ENCODE measurements at places on chromosomes 2 and 18.

DNA sequence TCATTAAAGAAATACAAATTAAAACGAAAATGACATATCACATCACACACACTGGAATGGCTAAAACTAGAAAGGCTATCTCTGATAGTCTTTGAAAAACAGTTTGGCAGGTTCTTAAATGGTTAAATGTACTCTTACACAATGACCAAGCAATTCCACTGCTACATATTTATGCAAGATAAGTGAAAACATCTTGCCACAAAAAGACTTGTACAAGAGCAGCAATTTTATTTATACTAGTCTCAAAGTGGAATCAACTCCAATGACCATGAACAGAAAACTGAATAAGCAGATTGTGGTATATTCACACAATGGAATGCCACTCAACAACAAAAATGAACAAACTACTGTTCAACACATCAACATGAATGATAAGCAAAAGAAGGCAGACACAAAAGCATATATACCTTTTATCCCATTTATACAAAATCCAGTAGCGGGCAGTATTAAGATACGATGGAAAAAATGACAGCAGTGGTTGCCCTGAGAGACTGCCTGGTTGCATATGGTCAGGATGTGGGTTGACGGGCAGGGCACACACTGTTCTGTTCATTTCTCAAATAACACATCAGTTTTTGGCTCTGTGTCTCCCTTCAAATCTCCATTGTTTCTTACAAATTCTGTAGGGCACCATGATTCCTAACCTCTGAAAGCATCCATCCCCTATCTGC lies 25.4 kb downstream of the SP100 start:
- no peak for DNase-seq

DNA sequence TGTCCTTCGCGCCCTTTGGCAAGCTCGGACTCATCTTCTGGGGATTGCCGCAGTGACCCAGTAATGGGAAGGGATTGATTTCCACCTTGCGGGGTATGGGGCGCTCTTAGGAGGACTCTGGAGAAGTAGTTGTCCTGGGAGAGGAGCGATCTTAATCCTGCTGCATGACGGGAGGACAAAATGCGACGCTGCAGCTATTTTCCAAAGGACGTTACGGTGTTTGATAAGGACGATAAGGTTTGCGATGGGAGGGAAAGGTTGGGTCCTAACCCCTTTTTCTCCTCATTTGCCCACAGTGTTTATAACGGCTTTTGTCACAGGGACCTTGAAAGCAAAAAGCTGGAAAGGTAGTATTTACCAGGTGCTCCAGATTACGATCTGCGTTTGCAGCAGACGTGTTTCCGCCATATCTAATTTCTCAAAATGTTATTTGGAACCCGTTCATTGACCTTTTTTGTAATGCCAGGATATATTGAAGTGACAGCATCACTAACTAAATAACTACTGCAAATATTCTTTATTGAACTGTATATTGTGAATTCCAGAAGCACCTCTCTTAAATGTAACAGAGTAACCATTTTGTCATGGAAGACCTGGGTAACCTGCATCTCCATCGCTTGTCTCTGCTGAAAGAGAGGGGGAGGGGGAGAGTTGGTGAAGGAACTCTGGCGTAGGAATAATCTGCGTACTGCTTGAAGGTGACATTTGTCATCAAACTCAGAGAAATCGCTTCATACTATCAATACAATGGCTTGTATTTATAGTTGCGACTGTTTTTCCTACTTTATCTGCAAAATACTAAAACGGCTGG lies 590 bp downstream of the MDH1 start:
- DNase-seq, result no peak

- DNase-seq, result no peak
Measured at GRCh38 chr2:68216454-68217310, 35.6 kb downstream of the PPP3R1 start.

- DNase-seq, result no peak
Measured at GRCh38 chr2:27381577-27382181, 1.1 kb upstream of the ZNF513 start.

DNA sequence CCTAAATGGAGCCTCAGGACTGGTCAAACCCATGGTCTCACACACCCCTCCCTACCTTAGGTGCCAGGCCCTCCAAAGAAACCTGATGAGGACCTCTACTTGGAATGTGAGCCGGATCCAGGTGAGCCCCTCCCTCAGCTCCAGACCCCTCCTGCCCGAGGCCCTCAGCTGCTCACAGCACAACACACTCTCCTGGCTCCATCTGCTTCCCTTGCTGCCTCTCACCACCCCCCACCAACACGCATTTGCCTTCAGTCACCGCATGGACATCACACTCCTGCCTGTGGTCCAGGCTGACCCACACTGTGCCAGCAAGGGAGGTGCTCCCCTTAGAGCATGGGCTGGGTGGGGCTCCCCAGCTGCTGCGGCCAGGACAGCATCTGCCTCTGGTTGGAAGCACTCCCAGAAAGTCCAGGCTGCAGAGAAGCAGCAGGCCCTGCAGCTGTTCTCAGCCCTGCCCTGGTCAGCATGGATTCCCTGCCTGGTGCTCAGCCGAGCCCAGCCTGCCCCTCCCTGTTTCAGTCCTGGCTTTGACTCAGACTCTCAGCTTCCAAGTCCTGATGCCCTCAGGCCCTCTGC lies 15.1 kb downstream of the SH2D6 start:
- peak; percentile 89 for DNase-seq

DNA sequence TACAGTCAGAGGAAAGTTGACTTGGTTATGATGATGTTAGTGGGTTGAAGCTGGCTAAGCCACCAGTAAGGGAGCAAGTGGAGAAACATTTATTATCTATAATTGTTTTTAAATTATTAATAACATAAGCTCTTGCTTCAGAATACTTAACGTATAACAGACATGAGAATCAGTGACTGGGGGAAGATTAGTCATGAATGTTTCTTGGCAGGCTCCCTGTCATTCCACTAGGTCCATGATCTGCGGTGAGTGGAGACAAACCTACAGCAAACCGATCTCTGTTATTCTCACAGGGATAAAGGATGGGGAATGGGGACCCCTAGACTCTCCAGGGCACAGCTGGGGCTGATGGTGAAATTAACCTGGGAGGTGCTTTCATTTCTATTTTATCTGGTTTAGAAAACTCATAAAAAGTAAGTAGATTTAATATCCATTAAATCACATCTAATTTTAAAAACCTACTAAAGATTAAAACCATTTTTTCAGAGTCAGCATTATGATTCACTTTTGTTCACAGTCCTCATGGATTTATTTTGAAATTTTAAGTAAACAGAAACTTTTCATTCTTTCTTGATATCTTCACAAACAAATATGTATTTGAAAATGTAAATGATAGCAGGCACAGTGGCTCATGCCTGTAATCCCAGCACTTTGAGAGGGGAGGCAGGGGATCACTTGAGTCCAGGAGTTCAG lies 420.3 kb downstream of the PTPRM start:
- DNase-seq, result no peak

- DNase-seq, result no peak
Measured at GRCh38 chr2:7190587-7191324, 273.5 kb downstream of the RNF144A start.

DNA sequence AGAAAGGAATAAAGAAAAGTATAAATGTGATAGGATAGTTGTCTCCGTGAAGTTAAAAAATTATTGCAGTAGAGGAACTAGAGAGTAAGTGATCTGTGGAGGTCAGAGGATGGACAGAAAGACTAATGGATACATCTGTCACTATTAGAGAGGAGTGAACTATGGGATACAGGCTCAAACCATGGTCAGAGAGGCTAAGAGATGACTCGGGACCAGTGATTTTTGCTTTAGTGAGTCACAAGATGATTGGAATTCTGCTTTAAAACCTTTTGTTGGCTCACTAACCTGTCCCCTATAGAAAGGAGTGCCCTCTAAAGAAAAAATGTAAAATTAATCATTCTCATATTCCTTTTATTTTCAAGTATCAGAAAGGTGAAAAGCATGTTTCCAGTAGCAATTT lies 30.3 kb downstream of the ALMS1 start:
- no peak for DNase-seq

- no peak for DNase-seq
Measured at GRCh38 chr2:217838409-217838831, 164.4 kb downstream of the TNS1 start.

DNA sequence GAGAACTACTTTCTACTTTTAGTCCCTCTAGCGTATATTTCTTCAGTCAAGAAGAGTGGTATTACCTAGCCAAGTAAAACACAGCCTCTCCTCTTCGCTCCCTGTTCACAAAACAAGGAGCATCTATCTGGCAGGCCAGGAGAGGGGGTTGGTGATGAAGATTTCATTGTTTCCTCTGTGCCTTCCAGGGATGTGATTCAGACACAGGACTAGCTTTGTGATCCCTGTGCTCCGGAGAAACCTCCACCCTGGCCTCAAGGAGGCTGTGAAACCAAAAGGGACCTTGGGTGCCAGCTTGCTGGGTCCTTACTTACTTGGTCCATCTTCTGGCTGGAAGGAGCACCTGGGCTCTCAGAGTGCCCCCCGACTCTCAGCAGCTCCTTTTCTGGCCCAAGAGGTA lies 5.7 kb downstream of the RHOB start:
- DNase-seq, result no peak

- no peak for DNase-seq
Measured at GRCh38 chr2:134512734-134513464, 205.9 kb downstream of the TMEM163 start.

- no peak for DNase-seq
Measured at GRCh38 chr2:144208924-144209323, 311.0 kb downstream of the ZEB2 start.

DNA sequence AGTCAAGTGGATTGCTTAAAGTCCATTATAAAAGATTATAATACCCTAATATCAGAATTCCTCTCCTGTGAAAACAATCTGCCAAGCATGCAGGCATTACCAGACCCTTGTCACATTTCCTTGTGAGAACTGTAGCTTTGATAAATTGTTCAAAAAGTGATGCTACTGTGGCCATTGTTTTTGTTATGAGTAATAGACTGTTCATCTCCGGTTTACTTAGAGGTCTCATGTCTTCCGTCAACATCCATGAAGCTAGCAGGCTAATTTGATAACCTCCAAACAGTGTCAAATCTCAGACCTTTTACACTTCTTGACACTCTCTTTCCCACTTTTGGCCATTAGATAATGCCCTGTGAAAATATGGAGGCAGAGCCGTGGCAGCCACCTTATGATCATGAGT lies 342.7 kb downstream of the CPS1 start:
- DNase-seq, result no peak

- no peak for DNase-seq
Measured at GRCh38 chr2:193885419-193885818, 1690.7 kb upstream of the TMEFF2 start.

GRCh38 chr2:20635113-20635510 lies 15.8 kb downstream of the HS1BP3 start:
- no peak for DNase-seq

- no peak for DNase-seq
Measured at GRCh38 chr18:80229766-80230745, 17.3 kb downstream of the PARD6G start.

DNA sequence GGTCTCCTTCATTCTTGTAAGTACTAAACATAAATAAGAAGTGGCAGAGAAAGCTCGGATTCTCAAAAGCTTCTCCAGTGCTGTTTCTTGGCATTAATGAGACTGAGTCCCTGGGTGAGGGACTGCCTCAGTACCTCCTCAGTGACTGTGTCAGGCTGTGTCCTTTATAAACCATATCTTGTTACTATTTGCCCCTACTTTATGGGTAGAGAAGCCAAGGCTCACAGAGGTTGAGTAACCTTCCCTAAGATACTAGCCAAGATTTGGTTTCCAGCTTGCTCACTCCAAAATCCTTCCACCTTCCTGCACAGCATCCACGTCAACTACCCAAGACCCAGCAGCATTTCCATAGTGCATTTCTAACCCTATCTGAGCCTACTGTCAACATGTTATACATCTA lies 55.6 kb downstream of the THUMPD2 start:
- DNase-seq, result no peak

DNA sequence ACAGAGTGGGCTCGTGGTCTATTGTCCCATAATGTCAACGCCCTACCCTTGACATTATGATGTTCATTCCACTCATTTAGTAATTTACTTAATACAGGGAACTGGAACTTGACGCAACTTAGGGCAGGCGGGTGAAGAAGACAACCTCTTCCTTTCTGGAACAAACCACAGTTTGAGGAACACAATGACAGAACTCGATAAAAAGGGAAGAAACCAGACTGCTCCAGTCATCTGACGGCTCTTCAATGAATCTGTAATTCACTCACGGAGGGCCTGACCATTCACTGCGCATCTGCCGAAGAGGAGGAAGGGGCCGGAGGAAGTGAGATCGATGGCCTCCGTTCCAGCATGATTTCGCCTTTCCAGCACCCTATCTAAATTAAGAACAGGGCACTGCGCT lies 83.2 kb downstream of the BCL2 start:
- DNase-seq, result no peak

DNA sequence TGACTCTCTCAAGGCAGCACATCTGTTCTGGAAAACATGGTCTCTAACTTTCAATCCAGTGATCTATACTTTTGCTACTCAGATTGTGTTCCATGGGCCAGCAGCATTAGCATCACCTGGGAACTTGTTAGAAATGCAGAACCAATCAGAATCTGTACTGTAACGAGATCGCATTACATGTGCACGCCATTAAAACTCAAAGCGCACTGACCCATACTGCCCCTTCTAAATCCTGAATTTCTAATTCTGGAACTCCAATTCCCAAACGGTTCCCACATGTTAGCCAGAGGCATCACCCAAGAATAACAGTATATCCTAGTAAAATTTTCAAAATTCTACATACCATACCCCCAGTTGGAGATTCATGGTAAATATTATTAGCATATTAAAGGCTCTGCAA lies 10.5 kb upstream of the DCTN1 start:
- DNase-seq, result no peak

- DNase-seq, result no peak
Measured at GRCh38 chr18:58666176-58666575, 5.1 kb upstream of the MALT1 start.

DNA sequence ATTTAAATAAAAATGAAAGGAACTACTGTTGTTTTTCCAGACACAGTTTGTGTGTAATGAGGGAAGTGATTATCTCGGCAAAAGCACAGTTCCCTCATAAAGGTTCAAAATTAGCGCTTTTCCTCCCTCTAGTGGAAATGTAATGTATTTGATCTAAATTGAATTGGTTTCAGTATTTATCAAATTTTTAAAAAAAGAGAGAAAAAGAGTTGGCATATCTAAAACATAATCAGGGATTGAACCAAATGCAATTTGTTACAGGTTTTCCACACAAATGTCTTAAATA lies 37.5 kb downstream of the CMPK2 start:
- peak; percentile 64 for DNase-seq

GRCh38 chr2:145755019-145755837 lies 1235.3 kb upstream of the ZEB2 start:
- no peak for DNase-seq

- no peak for DNase-seq
Measured at GRCh38 chr2:207312006-207312356, 146.2 kb upstream of the KLF7 start.

- no peak for DNase-seq
Measured at GRCh38 chr2:127563458-127564428, 28.3 kb downstream of the MYO7B start.

GRCh38 chr18:31407649-31408048 lies 31.1 kb downstream of the DSG4 start:
- DNase-seq, result no peak

GRCh38 chr2:73937899-73938298 lies 11.2 kb downstream of the DGUOK start:
- DNase-seq, result no peak

Measured in SHP77 treated with DMSO at 0.1 percent for 48 hours (cell line).